ENCODE measurements at places on chromosomes 7 and 10. TPM values are rescaled to one million over a fixed set of nuclear protein-coding genes. Genes with fewer than 3 reads are reported as not detected.

DNA sequence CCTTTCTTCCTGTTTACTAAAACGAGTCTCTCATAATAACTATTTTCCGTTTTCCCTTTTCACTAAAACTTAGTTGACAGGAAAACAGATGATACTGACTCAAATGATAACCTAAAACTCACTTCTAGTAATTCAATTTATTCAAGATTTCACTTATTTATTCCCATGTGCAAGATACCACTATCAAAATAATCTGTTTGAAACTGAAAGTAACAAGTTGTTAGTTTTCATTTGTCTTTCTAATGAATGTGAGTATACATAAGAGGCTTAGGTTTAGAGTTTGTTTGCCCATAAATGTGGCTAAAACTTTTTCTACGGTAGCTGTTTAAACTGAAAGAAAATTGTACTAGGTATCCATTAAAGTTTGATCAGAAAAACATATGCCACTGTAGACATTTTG, 314.9 kb upstream of the STEAP1 start:
- no peak for DNase-seq

Gene ZC3HAV1L
- not detected for polyA plus RNA-seq

GRCh38 chr10:33716501-33717267, 382.2 kb upstream of the NRP1 start:
- no peak for DNase-seq

DNA sequence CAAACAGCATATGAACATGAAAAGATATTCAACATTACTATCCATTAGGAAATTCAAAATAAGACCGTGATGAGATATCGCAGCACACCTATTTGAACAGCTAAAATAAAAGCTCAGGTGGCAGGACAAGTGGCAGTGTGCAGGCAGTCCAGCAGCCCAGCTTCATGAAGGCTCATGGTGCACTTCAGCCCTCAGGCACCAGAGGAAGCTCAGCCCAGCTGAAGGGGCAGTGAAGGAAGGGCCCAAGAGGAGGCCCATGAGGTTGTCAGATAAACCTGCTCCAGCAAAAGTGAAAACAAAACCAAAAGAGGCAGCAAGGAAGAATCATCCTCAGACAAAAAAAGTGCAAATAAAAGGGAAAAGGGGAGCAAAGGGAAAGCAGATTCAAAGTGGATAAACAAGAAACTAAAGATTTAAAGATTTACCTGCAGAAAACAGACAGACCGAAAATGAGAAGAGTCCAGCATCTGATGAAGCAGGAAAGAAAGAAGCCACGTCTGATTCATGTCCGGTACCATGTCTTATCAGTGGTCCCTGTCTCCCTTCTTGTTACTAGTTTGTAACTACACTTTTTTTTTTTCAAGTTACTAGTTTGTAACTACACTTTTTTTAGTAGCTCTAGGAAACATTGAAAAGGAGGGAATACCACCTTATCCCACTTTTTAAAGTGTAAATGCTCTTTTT, 15.0 kb upstream of the FAM24B start:
- DNase-seq: no peak

Gene KIF20B
- polyA plus RNA-seq: 17.3 TPM

Gene HOXA7
- polyA plus RNA-seq: not detected

DNA sequence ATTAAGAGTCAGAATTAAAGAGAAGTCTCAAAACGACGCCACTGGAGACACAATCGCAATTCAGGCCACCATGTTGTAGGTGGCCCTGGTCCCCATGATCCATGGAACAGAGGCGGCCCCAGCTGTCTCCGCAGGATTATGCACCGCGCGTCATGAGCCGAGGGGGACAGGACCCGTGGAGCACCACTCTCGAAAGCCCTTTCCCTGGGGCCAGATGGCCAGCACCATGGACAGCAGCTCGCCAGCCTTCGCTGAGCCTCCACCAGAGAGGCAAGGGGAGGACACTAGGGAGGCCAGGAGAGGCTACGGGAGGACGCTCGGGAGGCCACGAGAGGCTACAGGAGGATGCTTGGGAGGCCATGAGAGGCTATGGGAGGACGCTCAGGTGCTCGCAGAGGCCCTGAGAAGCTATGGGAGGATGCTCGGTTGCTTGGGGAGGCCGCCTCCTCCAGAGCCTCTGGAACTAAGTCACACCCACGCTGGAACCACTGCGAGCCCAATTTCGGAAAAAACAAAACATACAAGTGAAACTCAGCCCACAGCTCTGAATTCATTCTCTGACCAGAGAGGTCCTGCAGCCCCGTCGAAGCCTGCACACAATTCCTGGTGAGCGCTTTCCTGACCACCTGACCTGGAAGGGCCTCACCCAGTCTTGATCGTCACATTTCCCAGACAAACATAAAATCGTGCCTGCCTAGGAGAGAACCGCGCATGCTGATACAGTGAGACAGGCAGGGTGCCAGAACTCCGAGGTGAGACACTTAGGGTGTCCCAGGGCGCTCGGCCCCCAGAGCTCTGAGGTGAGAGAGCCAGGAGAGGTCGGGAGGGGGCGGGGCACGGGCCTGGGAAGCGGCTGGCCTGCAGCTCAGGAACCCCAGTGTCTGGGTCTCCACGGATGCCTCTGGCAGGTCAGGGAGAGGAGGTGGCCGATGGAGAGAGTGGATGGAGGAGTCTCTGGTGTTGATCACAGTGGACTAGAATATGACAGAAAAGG, 224.4 kb downstream of the PTPRN2 start:
- DNase-seq: no peak

DNA sequence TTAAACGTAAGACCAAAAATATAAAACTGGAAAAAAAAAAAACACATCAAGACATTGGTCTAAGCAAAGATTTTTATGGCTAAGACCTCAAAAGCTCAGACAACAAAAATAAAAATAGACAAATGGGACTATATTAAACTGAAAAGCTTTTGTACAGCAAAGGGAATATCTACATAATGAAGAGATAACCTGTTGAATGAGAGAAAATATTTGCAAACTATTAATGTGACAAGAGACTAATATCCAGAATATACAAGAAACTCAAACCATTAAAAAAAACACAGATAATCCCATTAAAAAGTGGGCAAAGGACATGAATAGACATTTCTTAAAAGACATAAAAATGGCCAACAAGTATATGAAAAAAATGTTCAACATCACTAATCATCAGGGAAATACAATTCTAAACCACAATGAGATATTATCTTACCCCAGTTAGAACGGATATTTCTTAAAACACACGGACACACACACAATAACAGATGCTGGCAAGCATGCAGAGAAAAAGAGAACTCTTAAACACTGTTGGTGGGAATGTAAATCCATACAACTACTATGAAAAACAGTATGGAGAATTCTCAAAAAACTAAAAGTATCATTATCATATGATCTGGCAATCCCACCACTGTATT, 28.8 kb downstream of the CNOT4 start:
- DNase-seq: no peak

Gene EPO
- not detected for polyA plus RNA-seq

Gene TMEM273
- polyA plus RNA-seq: 2.4 TPM

DNA sequence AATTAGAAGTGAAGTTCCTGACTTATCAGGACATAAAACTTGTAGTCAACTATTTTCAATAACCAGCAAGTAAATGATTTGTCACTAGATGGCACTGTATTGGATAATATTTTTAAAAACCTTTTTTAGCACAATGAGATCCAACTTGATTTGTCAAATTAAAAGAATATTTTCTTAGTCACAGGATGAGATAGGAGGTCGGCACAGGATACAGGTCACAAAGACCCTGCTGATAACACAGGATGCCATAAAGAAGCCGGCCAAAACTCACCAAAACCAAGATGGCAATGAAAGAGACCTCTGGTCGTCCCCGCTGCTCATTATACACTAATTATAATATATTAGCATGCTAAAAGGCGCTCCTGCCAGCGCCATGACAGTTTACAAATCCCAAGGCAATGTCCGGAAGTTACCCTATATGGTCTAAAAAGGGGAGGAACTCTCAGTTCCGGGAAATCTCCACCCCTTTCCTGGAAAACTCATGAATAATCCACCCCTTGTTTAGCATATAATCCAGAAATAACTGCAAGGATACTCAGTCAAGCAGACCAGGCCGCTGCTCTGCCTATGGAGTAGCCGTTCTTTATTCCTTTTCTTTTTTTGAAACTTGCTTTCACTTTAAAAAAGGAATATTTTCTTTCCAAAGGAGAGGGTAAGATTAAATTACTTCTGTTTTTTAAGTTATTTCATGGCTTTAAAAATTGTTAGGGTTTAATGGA, 255.7 kb upstream of the MKLN1 start:
- no peak for DNase-seq

GRCh38 chr10:68989317-68989990, 851 bp downstream of the KIFBP start:
- DNase-seq: no peak

DNA sequence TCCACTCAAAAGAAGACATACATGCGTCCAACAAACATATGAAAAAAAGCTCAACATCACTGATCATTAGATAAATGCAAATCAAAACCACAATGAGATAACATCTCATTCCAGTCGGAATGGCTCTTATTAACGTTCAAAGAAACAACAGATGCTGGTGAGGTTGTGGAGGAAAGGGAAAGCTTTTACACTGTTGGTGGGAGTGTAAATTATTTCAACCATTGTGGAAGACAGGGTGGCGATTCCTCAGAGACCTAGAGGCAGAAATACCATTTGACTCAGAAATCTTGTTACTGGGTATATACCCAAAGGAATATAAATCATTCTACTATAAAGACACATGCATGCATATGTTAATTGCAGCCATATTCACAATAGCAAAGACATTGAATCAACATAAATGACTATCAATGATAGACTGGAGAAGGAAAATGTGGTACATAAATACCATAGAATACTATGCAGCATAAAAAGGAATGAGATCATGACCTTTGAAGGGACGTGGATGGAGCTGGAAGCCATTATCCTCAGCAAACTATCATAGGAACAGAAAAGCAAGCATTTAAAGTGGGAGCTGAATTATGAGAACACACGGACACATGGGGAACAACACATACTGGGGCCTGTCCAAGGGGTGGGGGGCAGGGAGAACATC, 28.4 kb downstream of the PCDH15 start:
- DNase-seq: no peak

Gene PNLIPRP2
- not detected for polyA plus RNA-seq

GRCh38 chr10:129467359-129468064, 471 bp downstream of the MGMT start:
- DNase-seq: no peak

DNA sequence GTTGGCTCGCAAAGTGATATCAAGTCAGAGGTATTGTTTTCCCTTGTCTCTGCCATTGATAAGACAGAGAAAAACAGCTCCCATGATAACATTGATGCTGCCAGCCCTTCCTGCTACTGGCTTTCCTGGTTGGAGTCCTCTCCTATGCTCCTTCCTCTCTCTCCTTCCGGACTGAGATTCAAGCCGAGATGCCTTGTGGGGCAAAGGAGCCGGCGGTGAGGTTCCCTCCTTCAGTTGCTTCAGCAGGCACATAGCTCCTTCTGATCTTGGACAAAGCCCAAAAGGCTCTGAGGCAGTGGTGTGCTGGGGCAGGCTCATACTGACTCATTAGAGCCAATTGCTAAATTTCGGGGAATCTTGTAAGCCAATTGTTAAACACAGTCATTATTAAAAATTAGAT, 8.8 kb upstream of the ZCCHC24 start:
- DNase-seq: no peak

DNA sequence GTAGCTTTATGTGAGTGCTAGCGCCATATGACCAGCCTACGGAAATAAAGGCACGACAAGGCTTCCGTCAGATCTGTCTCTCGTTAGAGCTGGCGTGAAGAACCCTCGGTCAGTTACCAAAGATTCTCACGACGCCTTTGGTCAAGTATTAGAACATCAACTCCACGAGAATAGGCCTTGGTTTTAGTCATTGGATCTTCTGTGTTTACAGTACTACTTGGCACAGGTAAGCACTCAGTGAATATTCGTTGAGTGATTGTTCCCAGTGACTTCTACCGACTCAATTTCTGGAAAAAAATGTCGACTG, 316 bp downstream of the RBM48 start:
- no peak for DNase-seq

Gene TUBAL3
- polyA plus RNA-seq: not detected

Gene PGAM2
- not detected for polyA plus RNA-seq

DNA sequence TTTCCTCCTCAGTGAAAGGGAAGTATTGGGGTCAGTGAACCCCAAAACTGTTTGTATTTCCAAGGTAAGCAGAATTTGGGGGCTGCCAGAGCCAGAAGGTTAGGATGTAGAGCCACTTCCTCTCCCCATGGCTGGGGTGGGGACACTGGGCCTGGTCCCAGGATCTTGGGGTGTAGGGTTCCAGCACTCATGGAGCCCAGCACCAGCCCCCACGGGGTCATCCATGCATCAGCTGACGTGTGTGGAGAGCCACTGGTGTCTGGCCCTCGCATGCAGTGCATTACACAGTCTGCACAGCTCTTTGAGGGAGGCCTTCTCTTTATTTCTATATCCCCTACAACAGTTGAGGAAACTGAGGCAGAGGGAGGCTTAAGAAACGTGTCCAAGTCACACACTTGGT, 91.4 kb downstream of the ZMIZ1 start:
- no peak for DNase-seq

Gene C10orf95
- polyA plus RNA-seq: 1.3 TPM

Gene COL1A2
- 0.41 TPM for polyA plus RNA-seq

GRCh38 chr10:98262571-98262970, 5.4 kb downstream of the LOXL4 start:
- DNase-seq: no peak

- DNase-seq: no peak
Observed at GRCh38 chr7:129367349-129367699, 66.9 kb upstream of the STRIP2 start.

DNA sequence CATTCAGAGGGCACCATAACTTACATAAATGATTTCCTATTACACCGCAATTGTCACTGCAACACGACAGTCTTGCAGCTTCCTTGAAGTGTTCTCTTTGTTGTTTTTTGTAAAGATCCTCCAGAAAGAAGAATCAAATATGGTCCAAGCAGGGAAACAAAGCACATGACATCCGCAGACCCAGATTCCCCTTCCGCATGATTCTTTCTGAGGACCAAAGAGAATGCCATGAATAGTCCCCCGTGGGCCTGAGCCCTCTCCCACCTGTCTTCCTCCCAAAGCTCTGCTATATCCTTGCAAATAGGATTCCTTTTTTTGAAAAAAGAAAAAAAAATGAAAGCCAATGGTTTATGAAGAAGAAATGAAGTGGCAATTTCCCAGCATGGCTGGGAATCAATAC, 10.8 kb downstream of the PLXNA4 start:
- DNase-seq: no peak

Gene NEURL1
- 0.32 TPM for polyA plus RNA-seq

DNA sequence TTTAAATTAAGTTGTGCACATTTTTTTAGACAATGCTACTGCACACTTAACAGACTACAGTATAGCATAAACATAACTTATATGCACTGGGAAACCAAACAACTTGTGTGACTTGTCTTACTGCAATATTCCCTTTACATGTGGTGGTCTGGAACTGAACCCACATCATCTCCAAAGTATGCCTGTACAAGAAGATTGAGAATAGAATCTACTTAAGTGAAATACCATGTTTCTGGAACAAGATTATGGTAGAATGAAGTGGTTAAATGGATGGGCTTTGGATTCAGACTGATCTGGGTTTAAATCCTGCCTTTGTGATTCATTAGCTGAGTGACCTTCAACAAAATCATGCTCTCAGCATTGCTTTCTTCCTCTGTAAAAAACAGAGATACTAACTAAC, 30.7 kb downstream of the CUL2 start:
- no peak for DNase-seq

Measured in naive B cell (primary cell).